ENCODE measurements at places on chromosomes 16 and 17.

DNA sequence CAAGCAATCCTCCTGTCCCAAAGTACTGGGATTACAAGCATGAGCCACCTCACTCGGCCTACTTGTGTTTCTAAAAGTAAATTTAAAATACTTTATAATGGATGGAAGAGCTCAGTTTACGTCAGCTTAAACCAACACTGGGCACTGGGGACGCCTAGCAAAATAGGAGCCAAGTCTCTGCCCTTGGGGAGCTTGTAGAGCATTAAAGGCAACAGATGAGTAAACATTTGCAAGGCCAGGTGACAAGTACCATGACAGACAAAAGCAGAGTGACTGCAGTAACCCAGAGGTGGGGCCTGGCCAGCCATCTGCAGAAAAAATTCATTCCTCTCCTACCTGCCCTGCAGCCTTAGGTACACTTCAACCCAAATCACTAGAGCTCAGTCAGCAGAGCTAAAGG, 12.1 kb upstream of the NLK start:
- no peak for DNase-seq

GRCh38 chr16:86303787-86304678, 206.3 kb upstream of the FOXF1 start:
- no peak for DNase-seq

DNA sequence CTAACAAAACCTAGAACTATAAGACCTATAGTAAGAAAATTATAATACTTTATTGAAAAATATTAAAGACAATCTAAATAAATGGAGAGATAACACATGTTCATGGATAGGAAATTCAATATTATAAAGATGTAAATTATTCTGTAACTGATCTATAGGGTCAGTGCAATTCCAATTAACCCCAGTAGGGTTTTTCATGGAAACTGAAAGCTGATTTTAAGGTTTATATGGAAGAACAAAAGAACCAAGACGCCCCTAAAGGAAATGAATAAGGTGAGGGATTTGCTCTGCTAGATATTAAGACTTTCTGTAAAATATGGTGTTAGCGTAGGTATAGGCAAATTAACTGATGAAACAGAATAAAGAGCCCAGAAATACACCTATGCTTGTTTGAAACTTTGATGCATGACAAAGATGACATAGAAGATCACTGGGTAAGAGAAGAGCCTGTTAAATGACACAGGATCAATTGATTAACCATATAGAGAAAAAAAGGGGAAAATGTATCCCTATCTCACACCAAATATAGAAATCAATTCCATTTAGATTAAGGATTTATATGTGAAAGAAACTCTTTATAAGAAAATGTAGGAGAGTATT, 3.0 kb downstream of the ICAM2 start:
- DNase-seq = no peak

DNA sequence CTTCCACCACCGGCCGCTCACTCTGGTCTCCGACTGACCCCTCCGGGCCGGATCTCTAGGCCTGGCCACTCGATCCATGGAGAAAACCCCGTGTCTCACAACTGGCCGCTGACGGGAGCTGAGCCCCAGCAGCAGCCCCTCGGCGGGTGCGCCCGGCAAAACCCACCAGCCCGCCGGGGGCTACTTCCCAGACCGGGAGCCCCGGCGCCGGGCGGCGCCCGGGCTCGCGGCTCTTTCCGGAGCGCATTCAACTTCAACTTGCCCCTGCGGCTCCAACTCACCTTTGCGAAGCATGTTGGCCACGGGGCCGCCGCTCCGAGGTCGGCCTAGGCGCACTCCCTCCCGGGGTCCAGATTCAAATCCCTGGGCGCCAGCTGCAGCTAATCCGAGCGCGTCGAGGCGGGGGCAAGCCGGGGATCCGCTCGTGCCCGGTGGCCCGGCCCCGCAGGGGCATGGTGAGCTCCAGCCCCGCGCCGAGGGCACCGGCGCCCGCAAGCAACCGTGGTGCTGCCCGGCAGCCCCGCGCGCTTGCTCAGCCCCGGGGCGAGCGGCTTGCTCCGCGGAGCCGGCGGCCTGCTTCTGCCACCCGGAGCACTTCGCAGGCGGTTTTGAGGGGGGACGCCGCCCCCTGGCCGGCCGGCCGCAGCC, 438 bp downstream of the RTN4RL1 start:
- no peak for DNase-seq

DNA sequence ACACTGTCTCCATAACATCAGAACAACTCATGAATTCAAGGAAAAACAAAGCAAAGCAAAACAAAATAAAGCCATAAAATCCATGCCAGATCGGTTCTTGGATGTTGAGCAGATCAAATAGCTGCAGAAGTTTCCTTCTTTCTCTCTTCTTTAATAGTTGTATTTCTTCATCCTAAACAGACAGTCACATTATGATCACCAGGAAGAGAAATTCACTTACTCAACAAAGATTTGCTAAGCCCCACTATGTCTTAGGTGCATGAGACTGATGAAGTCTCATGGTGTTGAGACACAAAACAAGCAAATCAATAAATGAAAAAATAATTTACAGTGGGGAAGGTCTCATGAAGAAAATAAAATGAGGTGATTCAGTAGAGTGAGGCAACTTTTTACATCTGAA, 72.8 kb downstream of the WIPI1 start:
- no peak for DNase-seq

DNA sequence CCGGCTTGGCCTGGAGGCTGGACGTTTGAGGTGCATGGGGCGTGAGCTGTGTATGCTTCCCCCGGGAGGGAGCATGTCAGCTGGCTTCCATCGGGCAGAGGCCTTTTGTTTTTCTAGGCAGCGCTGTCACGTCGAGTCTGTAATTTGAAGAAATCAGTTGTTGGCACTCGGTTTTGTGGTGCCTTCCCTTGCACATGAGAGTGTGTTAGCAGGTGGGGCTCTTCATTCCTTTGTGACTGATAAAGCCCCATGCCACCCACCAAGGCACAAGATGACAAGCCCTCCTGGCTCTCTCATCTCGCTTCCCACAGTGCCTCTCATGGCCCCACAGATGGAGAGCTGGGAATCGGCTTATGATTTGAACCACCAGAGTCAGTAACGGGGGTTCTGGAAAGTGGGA, 72.1 kb downstream of the BANP start:
- no peak for DNase-seq

DNA sequence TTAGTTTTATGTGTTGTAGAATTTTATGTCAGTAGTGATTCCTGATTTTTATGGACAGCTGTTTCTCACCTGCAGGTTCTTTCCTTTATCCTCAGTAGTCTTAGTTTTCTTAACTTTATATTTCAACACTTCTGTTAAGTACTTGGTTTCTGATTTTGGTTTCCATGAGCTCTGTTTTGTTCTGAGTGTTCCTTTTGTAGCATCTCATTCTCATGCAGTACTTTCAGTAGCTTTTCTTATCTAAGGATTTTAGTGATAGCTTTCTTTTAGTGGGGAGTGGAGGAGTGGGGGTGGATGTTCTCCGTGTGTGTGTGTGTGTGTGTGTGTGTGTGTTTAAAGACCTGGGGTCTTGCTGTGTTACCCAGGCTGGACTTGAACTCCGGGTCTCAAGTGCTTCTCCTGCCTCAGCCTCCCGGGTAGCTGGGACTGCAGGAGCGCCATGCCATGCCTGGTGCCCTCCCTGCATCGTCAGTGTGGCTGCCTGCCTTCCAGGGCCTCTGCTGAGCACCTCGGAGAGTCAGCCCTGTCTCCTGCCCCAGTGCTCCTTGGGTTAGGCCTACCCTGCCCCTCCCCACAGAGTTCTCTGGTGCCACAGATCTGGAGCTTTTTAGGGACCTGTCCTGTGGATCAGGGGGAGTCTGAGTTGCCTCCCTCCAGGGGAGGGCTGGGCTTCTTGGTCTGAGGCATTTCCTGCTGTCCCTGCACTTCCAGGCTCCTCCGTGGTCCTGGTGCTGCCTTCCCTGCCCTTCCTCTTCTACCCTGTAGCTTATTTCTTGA, 4.3 kb upstream of the ZNF750 start:
- no peak for DNase-seq

GRCh38 chr17:15946611-15947120, 1.7 kb downstream of the ADORA2B start:
- DNase-seq = no peak

DNA sequence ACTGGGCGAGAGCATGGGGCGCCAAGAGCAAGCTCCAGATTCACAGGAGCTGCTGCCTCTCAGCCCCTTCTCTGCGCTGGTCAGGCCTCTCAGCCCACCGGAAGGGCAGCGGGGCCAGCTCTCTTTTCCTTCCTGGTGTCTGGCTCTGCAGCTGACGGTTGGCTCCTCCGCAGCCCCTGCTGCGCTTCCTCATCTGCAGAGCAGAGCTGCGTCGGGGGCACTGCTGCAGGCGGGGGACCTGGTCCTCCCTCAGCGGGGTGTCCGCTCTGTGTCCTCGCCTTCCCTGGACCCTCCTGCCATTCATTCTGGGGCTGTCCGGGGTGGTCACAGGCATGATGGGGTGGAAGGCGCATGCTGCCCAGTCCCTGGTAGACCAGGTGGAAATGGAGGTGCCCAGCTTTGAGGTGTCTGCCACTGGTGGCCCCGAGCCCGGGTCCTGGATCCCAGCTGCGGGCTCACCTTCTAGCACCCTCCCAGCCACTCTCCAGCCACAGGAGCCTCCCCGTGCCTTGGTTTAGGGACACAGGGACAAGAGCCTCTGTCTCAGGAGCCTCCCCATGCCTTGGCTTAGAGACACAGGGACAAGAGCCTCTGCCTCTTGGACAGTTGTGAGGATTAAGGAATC, 84.8 kb downstream of the IRF8 start:
- DNase-seq = no peak

DNA sequence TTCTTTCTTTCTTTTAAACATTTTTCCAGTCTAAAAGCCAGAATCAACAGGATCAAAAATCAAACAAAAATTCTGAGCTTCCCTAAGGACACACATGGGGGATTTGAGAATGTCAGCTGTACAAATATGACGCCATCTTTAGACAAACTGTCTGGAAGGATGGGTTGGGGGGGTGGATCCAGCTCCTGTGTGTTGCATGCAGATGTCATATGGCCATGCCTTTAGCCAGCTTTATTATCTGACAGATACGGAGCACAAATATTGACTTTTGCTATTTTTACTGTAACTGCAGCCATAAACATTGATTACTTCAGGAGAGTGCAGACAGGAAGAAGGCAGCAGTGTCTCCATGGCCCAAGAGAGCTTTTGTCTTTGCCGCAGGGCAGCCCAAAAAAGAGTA, 279.4 kb upstream of the ELAC2 start:
- DNase-seq = no peak

- DNase-seq = no peak
These were observed 204.8 kb upstream of the COX10 start for GRCh38 chr17:13864521-13864920.

DNA sequence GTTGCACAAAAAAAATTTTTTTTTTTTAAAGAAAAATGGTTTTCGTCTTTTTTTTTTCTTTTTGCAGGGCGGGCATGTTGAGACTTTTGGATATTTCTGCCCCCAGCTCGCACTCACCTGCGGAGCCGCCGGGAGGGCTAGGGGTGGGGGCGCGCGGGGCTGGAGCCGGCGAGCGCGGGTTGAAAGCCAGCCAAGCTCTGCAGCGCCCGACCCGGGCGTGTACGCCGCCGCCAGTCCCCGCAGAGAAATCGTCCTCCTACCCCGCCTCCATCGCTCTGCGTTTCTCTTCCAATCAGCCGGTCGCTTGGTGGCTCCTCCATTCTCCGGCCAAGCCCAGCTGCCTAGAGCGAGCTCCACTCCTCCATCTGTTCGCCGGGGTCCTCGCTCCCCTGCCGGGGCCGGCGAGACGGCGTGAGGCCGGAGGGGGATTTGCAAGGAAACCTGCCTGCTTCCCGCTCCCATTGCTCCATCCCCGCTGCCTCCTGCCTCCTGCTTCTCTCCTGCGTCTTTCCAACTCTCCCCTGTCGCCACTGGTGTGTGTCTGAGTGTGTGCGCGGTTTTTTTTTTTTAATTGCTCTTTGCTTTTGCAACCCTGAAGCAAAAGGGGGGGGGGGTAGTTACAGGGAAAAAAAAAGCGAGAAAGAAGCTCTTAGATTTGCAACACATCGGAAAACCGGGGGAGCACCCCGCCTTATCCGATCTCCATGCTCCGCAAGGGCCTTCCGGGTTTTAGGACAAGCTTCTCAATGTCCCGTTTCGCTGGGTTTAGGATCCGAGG, 1.8 kb upstream of the UBTF start:
- DNase-seq = peak; percentile 46

DNA sequence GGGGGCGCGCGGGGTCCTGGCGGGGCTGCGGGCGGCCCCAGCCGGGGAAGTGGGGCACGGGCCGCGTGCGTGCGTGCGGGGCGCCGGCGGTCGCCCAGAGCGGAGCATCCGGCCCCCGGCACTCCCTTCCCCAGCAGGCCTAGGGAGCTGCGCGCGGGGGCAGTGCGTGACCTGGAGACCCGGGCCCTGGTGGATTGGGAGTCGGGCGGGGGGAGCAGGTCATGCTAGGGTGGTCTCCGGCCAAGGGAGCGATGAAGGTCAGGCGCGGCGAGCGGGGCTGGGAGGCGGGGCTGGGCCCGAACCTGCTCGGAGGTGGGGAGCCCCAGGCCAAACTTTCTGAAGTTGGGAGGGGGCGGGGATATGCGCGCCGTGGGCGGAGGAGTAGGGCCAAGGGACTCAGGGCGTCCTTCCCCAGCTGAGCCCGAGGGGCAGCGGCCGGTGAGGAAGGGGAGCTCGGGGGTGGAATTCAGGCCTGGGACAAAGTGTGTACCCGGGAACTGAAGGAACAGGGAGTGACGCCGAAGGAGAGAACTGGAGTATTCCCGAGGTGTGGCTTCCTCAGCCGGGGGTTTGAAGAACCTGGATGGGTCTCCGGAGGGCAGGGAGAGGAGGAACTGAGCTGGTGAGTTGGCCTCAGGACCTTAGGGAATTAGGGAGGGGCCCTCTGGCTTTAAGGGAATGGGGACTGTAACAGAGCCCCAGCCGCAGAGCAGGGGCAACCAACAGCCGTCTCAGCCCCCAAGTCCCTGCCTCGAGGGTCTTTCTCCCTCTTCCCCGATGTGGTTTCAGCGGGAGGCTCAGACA, 589 bp downstream of the XYLT2 start:
- peak; percentile 45 for DNase-seq

- no peak for DNase-seq
These were observed 59.8 kb downstream of the BMERB1 start for GRCh38 chr16:15494236-15494635.

DNA sequence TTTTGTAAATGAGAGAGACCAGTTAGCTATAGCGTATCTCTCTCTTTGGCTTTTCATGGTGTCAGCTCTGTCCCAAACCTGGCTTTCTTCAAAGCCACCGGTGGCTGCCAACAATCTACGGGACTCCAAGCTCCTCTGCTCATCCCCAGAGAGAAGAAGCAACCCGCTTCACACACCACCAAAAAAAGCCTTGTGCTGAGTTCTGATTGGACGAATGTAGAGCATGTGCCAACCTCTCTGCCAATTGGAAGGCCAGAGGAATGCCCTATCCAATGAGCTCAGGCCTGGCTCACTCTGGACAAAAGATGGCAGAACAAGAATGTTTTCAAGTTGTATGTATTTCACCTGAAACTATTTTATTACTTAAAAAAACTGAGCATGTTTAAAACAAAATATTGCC, 202.4 kb downstream of the C16orf95 start:
- DNase-seq = no peak

All from activated T-helper 9 cell treated with anti-CD3 and anti-CD28 coated beads, Interleukin-2, amount 50 U/mL, for 16 hours (primary cell).